ENCODE measurements at places on chromosomes 6 and 20.

DNA sequence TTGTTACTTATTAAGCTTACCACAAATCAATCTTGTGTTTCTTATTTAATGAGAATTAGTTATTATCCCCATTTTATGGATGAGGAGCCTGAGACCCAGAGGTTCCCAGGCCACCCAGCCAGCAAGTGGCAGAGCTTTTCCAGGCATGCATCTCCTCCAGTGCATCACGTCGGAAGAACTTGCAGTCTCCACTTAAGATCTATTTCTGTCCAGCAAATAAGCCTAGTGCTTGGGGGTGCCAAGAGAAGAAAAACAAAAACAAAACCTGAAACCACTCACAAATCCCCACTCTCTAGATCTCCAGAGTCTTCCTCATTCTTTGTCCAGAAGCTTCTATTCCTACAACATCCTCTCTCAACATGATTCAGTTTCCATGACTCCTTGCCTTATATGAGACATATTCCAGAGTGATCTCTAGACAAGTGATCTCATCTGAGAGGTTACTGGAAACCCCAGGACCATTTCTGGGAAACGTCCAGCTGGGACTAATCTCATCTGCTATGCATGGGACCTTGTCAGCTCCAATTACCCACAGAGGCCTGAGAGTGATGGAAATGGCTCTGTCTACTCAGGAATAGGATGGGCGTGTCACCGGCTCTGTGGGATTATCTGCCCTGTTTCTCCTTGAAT lies 4.1 kb downstream of the GUCA1B start:
- DNase-seq: no peak

GRCh38 chr6:110345025-110345424 lies 13.1 kb downstream of the METTL24 start:
- DNase-seq: no peak

DNA sequence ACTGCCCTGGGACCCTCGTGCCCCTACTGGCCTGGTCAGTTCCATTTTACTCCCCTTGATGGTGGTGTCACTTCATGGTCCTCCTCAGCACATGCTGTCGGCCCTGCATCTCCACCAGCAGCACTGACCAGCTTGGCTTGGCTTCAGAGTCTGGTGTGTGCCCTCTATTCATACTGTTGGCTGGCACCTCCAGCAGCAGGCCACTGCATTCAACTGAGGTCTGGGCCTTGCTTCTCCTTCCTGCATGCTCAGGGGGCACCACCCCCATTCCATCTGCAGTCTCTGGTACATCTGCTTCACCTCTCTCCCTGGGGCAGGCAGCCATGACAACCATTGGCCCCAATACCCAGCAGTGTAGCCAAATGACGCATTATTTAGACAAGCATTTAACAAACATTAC lies 155.9 kb downstream of the SLC24A3 start:
- no peak for DNase-seq

GRCh38 chr6:155047523-155047922 lies 52.4 kb downstream of the TIAM2 start:
- no peak for DNase-seq

DNA sequence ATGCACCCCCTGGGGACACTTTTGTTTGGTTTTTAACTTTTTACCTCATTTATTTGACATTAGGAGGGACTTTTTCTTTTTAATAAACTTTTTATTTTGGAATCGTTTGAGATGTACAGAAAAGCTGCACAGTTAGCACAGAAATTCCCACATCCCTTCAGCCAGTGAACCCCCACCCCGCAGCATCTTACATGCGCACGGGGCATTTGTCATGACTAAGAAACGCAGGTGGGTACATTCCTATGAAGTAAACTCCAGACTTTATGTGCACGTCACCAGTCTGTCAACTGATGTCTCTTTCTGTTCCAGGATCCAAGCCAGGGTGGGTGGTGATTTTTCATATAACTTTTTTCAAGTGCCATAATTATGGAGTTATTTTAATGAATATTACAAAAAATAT lies 4.9 kb upstream of the ZNF831 start:
- no peak for DNase-seq

DNA sequence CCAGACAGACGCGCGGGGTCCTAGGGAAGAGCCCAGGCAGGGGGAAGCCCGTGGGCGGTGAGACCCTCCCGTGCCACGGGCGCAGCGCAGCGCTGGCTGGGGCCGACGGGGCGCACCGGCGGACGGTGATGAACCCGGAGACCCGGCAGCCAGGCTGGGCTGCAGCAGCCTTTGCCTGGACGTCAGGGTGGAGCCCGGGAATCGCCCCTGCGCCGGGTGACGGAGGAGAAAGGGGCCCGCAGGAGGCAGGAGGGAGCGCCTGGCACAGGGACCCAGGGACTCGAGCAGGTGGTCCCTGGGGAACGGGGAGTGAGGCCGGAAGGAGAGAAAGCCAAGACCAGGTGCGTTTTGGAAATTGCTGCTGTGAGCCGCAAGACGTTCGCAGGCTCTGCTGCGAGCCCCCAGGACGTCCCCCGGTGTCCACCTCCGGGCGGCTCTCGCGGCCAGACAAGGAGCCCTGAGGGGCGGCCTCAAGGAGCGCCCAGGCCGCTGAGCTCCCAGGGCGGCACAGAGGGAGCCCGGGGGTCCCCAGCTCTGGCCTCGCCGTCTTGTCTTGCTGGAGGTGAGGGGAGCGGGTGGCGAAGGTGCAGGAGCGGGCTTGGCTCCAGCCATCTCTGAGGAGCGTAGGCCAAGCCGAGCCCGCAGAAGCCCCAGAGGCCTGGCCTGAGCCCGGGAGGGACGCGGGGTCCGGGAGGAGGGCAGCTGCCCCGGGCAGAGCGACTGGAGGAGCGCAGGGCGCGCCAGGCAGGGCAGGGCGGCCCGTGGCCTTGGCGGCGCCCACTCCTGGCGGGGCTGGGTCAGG lies 191.2 kb upstream of the PDE10A start:
- no peak for DNase-seq

- no peak for DNase-seq
These were observed 6.0 kb upstream of the MRAP2 start for GRCh38 chr6:84027340-84028181.

DNA sequence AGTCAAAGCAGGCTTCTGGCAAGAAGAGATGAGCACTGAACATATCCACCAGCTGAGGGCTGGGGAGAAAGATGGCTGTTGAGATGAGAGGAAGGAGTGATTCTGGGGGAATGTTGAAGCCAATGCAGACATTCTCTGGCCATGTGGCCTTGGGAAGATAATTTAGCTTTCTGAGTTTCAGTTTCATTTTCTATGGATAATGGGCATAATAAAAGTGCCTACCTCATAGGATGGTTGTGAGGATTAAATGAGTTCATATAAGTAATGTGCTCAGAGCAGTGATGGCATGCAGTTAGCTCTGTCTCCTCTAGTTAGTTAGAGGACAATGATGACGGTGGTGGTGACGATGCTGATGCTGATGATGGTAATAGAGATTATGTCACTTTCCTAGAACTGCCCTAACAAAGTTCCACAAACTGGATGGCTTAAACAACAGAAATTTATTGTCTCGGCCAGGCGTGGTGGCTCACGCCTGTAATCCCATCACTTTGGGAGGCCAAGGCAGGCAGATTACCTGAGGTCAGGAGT lies 18.5 kb upstream of the KCNK5 start:
- no peak for DNase-seq

DNA sequence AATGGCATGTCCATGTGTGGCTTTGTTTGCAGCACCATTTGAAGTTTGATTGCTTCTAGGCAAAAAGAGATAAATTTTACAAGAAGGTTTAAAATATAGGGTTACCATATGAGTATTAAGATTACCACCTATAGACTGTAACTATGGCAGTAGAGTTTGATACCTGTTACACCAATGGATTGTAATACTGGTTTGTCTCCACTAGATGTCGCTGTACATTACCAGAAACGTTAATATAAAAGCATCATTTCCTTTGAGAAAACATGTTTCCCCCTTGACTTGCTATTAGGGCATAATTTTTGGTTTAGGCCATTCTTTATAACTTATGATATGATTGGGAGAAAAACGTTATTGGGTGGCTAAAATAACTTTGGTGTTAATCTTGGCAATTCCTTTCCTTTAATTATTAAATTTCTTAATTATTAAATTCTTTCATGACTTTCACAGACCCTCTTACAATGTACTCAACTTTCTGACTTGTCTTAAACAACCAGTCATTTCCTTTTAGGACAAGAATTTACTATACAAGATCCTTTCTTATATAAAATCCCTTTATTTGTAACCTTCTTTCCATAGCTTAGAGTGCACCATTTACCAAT lies 42.8 kb downstream of the HLA-DPB1 start:
- DNase-seq: no peak

- DNase-seq: no peak
These were observed 54.0 kb downstream of the UTRN start for GRCh38 chr6:144338951-144339700.

GRCh38 chr6:82374516-82374915 lies 10.9 kb downstream of the TPBG start:
- no peak for DNase-seq

DNA sequence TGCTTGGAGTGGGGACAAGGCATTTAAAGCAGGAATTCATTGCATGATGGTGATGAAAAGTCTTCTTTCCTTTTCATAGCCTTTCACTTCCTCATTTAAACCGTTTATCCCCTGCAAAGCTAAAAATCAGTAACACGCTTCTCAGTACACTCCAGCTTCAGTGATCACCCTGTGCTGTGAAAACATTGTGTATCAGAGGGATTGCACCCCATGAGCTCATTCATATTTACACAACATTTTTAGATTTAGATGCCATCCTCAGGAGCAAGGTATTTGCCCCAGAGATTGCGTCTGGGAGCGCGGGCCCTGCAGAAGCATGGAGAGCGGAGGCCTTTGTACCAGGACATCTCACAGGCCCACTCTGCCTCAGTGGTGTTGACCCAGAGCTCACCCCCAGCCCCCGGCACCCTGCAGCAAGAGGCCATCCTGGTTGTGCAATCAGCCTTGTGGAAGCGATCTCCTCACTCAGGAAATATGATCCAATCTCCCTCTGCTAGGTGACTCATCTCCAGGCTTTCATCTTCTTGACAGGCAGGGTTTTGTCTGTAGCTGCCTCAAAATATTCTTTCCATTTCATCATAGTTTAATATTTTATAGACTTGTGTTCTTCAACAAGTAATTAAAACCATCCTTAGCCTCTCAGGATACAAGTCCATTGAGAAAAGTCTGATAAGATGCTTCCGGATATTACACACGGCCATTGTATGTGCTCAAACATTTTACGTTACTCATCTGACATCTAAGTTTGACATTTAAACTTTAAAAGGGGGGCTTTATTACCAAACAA lies 38.9 kb upstream of the THBS2 start:
- DNase-seq: no peak

DNA sequence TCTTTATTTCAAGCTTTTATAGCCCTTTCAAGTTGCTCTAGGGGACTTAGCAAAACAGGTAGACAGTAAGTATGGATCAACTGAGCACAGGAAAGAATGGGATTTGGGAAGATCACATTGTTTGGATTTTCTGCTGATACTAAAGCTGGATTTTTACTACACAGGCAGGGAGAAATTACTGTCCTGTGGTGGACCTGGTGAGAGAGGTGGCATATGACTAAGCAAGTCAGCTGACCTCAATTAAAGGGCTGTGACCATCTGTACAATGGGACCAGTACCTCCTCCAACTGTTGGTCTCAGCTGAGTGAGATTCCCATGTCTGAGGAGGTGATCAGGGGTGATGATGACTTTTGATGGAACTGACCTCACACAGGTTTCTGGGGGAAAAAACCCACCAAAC lies 28.0 kb downstream of the RREB1 start:
- DNase-seq: no peak

- no peak for DNase-seq
These were observed 5.9 kb downstream of the NKX2-4 start for GRCh38 chr20:21391185-21391971.

DNA sequence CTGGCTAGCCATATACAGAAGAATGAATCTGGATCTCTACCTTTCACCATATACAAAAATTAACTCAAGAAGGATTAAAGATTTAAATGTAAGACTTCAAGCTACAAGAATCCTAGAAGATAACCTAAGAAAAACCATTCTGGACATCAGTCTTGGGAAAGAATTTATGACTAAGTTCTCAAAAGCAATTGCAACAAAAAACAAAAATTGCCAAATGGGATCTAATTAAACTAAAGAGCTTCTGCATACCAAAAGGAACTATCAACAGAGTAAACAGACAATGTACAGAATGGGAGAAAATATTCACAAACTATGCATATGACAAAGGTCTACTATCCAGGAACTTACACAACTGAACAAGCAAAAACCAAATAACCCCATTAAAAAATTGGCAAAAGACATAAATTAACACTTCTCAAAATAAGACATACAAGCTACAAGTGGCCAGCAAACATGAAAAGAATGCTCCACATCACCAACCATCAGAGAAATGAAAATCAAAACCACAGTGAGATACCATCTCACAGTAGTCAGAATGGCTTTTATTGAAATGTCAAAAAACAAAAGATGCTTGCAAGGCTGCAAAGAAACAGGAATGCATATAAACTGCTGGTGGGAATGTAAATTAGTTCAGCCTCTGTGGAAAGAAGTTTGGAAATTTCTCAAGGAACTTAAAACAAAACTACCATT lies 66.8 kb upstream of the RSPO3 start:
- DNase-seq: no peak

DNA sequence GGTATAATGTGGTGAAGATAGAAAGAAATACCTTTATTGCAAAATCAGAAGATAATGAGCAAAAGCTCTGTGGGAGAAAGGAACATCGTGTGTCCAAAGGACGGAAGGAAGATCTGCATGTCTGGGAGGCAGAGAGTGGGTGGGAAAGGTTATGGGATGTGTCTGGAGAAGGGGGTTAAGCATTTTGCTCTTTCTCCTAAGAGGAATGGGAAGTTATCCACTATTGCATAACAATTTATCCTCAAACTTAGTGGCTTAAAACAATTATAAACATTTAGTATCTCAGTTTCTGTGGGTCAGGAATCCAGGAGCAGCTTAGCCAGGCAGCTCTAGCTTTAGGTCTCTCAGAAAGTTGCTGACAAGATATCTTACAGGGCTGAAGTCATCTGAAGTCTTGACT lies 229.1 kb upstream of the CITED2 start:
- no peak for DNase-seq

DNA sequence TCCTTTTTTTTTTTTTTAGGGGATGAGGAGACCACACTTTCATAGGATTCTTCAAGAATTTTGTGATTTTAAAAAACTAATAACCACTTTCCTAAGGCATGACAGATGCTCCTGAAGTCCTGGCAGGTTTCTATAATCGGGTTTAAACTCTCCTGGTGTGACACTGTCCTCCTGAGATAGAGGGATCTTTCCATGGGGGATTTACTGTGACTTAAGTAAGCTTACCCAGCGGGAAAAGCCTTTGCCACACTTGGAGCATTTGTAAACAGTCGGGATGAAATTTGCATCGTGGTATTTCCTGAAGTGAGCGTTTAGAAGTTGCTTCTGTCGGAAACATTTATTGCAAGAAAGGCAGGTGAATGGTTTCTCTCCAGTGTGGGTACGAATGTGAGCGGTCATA lies 16.6 kb downstream of the CTCFL start:
- DNase-seq: no peak

- DNase-seq: no peak
These were observed 26.9 kb downstream of the ADRM1 start for GRCh38 chr20:62329389-62330377.

- DNase-seq: no peak
These were observed at the start of gene HLA-DQA2 for GRCh38 chr6:32741031-32741960. HLA-DQA2 (plus strand) TSS chr6:32741391; CDS start chr6:32741444, 53 bp downstream.

- no peak for DNase-seq
These were observed 17.5 kb upstream of the ZBTB2 start for GRCh38 chr6:151408858-151409257.

GRCh38 chr20:51985013-51985415 lies 182.7 kb upstream of the SALL4 start:
- DNase-seq: no peak

- DNase-seq: no peak
These were observed 81.7 kb upstream of the NXT1 start for GRCh38 chr20:23268792-23269354.

Data from activated CD4-positive, alpha-beta T cell treated with anti-CD3 and anti-CD28 coated beads for 48 hours (primary cell).